Stomach (tissue), 19 donors: ENCODE measurements at places on chromosomes 13 and 19. TPM values are rescaled to one million over a fixed set of nuclear protein-coding genes. Genes with fewer than 3 reads are reported as not detected.
A peak's percentile ranks its signal among the peaks of the same experiment; 100 is the strongest.

GRCh38 chr19:47427241-47428176 is 8.2 kb upstream of the MEIS3 start:
- H3K36me3 ChIP-seq = no peaks in the 10 kb centered on the region
- H3K27me3 ChIP-seq = no peaks in the 10 kb centered on the region
- no peak overlapping the region for H3K4me3 ChIP-seq
- DNase-seq = peak; percentile 86

GRCh38 chr13:28231642-28232041 is 93.3 kb downstream of the PAN3 start:
- no peaks in the 10 kb centered on the region for H3K27me3 ChIP-seq
- DNase-seq = no peak
- no peaks in the 10 kb centered on the region for H3K36me3 ChIP-seq
- H3K4me1 ChIP-seq = no peaks in the 10 kb centered on the region
- H3K4me3 ChIP-seq = no peak overlapping the region

- no peaks in the 10 kb centered on the region for H3K36me3 ChIP-seq
- peak overlapping the region; percentile 68 for H3K27ac ChIP-seq
- no peak overlapping the region for H3K4me3 ChIP-seq
- no peaks in the 10 kb centered on the region for H3K27me3 ChIP-seq
- DNase-seq = peak; percentile 92
Measured at GRCh38 chr19:4375164-4376027, 25.0 kb downstream of the SH3GL1 start.

The TRPC4 gene
- not detected for total RNA-seq

DNA sequence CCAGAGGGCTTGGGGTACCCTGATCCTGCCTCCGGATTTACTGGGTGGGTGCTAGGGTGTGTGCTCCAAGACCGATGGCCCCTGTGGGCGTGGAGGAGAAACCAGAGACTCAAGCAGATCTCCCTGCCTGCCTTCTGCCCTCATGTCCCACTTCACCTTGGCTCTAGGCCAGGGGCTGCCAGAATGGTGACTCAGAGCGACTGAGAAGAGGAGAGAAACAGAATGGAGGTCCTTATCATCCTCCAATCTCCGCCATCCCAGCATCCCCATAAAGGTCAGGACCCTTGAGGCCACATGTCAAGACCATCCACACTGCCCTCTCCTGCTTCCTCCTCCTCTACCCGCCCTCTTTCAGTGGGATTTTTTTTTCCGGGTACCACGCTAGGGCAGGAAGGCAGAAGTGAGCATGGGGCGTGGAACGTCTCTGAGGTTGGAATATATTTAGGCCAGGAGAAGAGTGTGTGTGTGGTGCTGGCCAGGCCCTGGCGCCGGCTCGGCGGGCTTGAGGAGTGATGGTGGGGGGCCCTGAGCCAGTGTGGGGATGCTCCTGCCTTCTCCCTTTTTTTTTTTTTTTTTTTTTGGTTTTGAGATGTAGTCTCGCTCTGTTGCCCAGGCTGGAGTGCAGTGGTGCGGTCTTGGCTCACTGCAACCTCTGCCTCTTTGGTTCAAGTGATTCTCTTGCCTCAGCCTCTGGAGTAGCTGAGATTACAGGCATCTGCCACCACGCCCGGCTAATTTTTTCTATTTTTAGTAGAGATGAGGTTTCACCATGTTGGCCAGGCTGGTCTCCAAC is 22.3 kb downstream of the IER2 start:
- H3K4me1 ChIP-seq = peaks cover 50% of the 10 kb centered on the region
- H3K4me3 ChIP-seq = no peak overlapping the region
- H3K27me3 ChIP-seq = no peaks in the 10 kb centered on the region
- peak; percentile 85 for DNase-seq
